Stimulated activated CD4-positive, alpha-beta T cell treated with anti-CD3 and anti-CD28 coated beads, TNF-alpha, amount 100 ng/mL, for 1 hour (primary cell): ENCODE measurements at places on chromosomes 2 and 18.

- DNase-seq: no peak
Measured at GRCh38 chr2:230723363-230723762, 10.7 kb downstream of the CAB39 start.

- no peak for DNase-seq
Measured at GRCh38 chr18:79504034-79504433, 108.3 kb downstream of the NFATC1 start.

GRCh38 chr2:174181368-174181767 is 67.0 kb downstream of the OLA1 start:
- DNase-seq: no peak

- no peak for DNase-seq
Measured at GRCh38 chr18:25282282-25282681, 69.7 kb downstream of the ZNF521 start.

- no peak for DNase-seq
Measured at GRCh38 chr2:120403676-120404075, 57.7 kb downstream of the INHBB start.

DNA sequence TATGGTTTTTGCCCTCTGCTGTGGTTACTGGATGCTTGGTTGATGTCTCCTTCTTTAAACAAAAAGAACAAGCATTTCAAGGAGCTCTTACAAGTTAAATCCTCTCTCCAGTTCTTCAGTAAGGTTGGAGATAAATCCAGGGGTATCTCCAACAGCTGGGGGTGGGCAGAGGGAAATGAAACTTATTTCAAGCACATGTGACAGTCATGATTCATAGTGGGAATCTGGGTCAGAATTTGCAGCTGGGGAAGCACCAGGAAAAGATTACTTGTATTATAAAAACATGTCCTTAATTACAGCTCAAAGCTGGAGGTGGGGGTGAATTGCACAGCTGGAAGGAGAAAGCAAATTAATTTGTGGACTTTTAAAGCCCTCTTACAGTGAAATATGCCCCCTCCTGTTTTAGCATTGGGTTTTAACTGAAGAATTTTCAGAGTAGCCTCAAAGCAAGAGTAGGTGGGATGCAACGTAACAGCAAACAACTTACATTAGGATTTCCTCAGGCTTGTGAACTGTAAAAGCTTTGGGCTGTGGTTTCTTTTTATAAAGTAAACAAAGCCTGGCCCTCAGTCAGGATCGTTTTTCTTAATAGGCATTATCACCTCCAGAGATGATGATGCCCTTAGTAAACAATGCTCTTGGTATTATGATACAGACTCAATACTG is 596.4 kb downstream of the NYAP2 start:
- DNase-seq: no peak

DNA sequence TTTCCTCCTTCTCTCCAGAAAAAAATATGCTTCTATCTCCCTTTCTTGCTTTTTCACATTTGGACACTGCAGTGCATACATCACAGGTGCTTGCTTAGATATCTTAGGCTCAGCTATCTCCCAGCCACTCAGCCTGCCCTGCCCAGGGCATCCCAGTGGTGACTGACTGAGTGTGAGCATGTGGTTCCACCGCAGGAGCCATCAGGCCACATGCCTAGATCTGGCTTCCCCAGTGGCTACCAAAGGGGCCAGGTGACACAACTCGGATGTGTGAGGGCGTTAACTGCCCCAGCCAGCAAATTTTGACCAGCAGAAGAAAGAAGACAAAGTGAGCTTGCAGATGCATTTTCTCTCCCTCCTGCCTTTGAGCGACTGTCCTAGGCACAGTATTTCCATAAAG is 25.5 kb downstream of the SP5 start:
- DNase-seq: no peak
